NCI-H2171 (cell line): ENCODE measurements at places on chromosomes 1 and 21.
A peak's percentile ranks its signal among the peaks of the same experiment; 100 is the strongest.

- DNase-seq, result no peak
These were observed 50.1 kb downstream of the BCL9 start for GRCh38 chr1:147591261-147591891.

DNA sequence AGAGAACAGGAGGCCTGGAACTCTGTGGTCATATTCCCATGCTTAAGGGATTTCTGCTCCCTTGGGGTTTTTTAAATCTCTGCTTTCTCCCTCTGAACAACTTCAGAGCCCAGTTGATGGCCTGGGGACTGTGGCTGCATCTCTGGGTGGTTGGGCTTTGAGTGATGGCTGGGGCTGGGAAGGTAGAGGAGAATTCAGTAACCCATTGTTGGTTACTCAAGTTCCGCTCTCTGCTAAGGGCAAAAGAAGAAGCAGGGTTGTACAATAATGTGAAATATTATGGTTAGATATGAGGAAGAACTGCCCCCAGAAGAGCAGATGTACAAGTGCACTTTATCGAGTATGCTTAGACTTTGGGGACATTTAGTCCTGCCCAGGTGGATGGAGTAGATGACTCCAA lies 72.1 kb upstream of the CNTN2 start:
- no peak for DNase-seq

DNA sequence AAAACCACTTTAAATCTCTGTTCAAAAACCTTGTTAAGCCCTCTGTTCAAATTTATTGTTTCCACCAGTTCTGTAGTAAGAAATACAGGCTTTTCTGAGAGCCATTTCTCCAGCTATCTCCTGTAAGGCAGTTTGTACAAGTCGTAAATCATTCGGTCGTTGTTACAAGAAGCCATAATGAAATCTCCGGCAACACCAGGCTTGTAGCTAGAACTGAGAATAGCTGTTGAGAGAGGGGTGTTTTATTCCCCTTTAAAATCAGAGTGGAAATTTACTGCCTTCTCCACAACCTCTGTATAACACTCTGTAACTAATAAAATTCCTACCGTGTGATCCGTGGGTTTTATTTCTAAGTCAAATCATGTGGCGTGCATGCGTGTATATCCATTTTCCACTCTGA lies 335.8 kb upstream of the KAZN start:
- no peak for DNase-seq

DNA sequence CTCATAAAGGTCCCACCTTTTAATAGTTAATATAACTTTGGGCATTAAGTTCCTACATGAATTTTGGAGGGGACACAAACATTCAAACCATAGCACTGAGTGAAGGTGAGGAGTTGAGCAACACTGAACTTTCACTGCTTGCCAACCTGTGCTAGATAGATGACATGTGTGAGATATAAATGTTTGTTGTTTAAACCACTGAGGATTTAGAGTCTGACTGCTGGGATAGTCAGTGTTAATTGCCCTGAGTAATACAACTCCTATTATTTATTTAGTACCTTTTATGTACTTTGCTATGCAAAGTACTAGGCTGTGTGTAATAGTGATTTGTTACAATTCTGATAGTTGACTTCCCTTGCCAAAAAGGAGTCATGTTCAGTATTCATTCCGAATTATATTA lies 32.4 kb upstream of the SLC16A1 start:
- no peak for DNase-seq

DNA sequence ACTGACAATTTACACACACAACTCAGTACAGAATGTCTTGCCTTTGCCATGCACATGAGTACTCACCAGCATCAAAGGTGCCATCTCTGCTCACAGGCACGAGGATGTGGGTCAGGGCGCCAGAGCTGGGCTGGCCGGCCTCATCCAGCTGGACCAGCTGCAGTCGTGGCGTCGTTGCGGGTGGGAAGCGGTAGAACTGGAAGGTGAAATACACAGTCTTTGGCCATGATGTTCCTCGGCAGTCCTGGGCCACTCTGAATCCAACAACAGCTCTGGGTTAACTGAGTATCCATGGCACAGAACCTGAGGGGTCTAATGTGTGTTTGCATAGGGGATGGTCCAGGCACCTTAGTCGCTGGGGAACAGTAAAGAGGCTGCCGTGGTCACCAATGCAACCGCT lies 87.7 kb downstream of the NPHP4 start:
- no peak for DNase-seq

- no peak for DNase-seq
These were observed 115.7 kb downstream of the NEK7 start for GRCh38 chr1:198272492-198272891.

GRCh38 chr1:97634758-97635157 lies 286.1 kb downstream of the DPYD start:
- no peak for DNase-seq

GRCh38 chr1:218476385-218476784 lies 131.2 kb downstream of the TGFB2 start:
- DNase-seq, result no peak

DNA sequence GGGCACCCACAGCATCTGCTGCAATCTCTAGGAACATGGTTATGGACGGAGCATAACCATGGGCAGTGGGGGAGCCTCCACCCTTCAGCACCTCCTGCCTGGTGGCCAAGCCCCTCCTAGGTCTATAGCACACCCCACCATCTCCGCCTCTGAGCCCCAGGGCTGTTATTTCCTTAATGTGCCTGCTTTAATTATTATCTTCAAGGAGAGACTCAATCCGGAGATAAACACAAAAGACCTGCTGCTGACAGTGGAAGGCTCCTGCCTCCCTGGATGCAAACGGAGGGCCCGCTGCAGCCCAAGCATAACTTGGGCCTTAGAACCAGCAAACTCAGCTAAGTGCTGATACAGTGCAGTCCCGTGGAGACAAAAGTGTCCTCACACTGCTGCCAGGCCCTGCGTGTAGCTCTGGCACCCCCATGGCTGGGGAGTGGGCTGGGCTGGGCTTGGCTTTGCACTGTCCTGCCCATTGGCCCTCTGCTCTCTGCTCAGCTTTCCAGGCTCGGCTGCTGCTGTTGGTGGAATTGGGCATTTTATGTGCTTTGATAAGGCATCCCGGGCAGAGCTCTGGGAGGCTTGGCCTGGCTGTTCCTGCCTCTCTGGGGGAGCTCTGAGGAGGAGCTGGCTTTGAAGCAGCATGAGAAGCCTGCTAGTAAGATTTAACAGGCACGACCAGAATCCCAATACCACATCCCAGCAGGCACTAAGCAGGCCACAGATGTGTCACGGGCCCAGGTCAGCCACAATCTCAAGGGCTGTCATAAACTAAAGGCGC lies 620.2 kb downstream of the PTPRU start:
- DNase-seq, result no peak

- no peak for DNase-seq
These were observed 757 bp upstream of the NRIP1 start for GRCh38 chr21:15065392-15066122.

- DNase-seq, result no peak
These were observed 676.1 kb downstream of the PTPRU start for GRCh38 chr1:29912425-29912824.

DNA sequence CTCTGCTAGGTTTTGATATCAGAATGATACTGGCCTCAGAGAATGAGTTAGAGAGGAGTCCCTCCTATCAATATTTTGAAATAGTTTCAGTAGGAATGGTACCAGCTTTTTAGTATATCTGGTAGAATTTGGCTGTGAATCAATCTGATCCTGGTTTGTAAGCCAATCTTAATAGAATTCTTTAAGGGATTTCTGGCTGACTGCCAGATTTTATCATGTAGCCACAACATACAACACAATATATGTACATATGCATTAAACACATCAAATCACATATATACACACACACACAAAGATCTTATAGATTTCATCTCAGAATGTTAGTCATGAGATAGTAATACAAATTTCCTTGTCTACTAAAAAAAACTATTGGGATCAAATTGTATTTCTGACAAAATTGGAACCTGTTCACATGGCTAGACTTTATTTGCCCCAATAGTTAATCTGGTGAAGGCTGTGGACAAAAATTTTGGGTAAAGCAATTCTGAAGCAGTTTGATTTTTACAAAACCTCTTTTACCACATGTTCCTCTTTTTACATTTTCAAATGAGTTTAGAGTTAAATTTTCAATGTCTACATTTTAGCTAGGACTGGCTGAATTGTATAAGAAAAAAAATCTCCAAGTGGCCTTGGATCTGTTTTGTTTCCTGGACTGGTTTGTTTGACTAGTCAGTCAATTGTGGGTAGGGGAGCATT lies 151.7 kb downstream of the FASLG start:
- no peak for DNase-seq

DNA sequence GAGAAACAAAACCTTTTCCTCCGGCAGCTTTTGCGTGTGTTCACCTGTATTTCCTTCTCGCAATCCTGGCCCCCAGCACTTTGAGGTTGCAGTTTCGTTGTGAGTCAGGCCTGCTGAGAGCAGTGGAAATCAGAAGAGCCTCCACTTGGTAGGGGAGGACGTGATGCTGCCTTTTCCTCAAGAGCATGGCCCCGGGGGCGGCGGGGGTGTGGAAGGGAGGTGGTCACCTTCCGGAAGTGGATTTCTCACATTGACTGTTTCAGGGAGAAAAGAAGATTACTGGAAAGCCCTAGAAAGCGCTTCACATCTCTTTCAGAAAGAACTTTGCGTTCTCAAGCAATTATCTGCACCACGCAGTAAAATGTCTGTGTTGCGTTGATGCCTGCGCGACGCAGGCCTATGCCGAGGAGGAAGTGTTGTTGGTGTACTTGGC lies 12.2 kb upstream of the IL10 start:
- no peak for DNase-seq

GRCh38 chr1:185045814-185046492 lies 595 bp downstream of the RNF2 start:
- no peak for DNase-seq

GRCh38 chr1:94675373-94675772 lies 133.8 kb upstream of the F3 start:
- DNase-seq, result no peak

- peak; percentile 51 for DNase-seq
These were observed 69.8 kb upstream of the SSBP3 start for GRCh38 chr1:54475946-54476516.
